Spleen (tissue), 13 donors: ENCODE measurements at places on chromosomes 1 and 21. TPM values are rescaled to one million over a fixed set of nuclear protein-coding genes. Genes with fewer than 3 reads are reported as not detected.

GRCh38 chr1:212601524-212601923 lies 7.0 kb upstream of the ATF3 start:
- no peak overlapping the region for H3K27ac ChIP-seq
- no peaks in the 10 kb centered on the region for H3K36me3 ChIP-seq
- H3K4me1 ChIP-seq = peaks cover 8% of the 10 kb centered on the region
- no peak overlapping the region for H3K4me3 ChIP-seq
- no peak for DNase-seq

DNA sequence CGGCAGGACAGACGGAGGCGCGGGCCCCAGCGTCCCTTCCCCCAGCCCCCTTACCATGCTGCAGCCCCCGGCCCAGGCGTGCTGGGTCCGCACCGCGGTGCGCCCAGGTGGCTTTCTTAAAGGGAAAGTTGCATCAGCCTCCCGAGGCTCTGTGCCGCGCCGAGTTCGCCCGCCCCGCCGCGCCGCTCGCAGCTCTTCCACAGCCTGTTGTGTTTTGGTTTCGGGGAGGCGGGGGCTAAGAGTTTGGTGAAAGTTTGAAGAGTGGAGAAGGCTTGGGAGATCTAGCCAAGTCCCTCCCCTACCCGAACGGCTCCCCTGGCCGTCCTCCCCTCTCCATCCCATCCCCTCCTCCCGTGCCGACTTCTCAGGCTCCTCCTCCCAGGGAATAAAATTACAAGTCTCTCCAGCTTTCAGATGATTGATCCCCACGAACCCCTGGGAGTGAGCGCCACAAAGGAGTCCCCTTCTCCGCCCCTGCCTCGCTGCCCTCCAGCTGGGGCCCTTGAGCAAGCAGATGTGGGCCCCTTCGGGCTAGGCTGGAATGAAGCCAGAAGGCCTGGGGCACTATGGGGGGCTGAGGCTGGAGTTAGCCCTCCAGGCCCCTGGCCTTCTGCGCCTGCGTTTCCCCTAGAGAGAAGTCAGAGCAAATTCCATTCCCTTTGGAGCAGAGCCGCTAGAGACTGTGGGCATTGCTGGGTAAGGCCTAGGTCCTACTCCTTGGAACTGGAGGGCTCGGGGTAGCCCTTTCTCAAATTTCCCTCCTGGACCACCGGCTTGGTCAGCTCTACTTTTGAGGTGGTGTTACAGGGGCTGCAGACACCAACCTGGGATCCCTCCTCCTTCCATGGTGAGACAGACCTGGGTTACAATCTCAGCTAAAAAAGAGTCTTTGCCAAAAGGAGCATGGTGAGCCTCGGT lies at the start of gene SLC6A9:
TSS of gene SLC6A9 (minus strand) at position 211 of the 918 bp plus-strand sequence. CDS start 7,185 bp downstream, outside the sequence.
- H3K27ac ChIP-seq = peak within 1 kb of the TSS; percentile 90
- H3K4me3 ChIP-seq = peak within 1 kb of the TSS; percentile 67
- H3K4me1 ChIP-seq = peaks cover 44% of the 10 kb centered on the region
- no peaks in the 10 kb centered on the region for H3K36me3 ChIP-seq

GRCh38 chr21:21162786-21163185 lies 164.6 kb downstream of the NCAM2 start:
- no peak overlapping the region for H3K27ac ChIP-seq
- H3K4me3 ChIP-seq = no peak overlapping the region
- DNase-seq = no peak
- H3K4me1 ChIP-seq = no peaks in the 10 kb centered on the region
- H3K36me3 ChIP-seq = no peaks in the 10 kb centered on the region
- no peaks in the 10 kb centered on the region for H3K27me3 ChIP-seq

DNA sequence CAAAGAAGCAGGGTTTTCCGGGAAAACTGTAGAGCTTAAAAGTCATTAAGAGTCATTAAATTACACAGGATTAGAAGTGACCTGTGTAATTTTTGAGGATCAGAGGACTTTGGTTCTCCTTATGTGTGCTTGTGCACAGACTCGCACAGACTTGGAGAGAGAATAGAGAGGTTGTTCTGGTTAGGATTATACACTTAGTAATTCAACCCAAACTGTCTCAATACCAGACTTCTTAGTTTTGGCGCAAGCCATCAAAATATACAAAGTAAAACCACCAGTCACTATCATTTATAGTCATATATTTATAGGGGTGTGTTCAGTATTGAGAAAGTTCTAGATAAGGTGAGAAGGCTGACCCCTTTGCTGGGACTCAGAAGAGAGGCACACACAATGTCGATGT lies 112.3 kb downstream of the HLX start:
- H3K4me1 ChIP-seq = peaks cover 12% of the 10 kb centered on the region
- no peak overlapping the region for H3K4me3 ChIP-seq
- no peak for DNase-seq
- H3K27ac ChIP-seq = no peak overlapping the region

- peaks cover 12% of the 10 kb centered on the region for H3K27me3 ChIP-seq
- H3K4me3 ChIP-seq = peak overlapping the region; percentile 74
- peaks cover 16% of the 10 kb centered on the region for H3K4me1 ChIP-seq
These were observed 781 bp downstream of the TTLL7 start for GRCh38 chr1:83998205-83998497.

GRCh38 chr1:23593042-23593521 lies 33.8 kb upstream of the ID3 start:
- peaks cover 50% of the 10 kb centered on the region for H3K4me1 ChIP-seq
- H3K27me3 ChIP-seq = no peaks in the 10 kb centered on the region
- H3K27ac ChIP-seq = peak overlapping the region; percentile 29
- H3K36me3 ChIP-seq = no peaks in the 10 kb centered on the region
- DNase-seq = no peak
- no peak overlapping the region for H3K4me3 ChIP-seq

DNA sequence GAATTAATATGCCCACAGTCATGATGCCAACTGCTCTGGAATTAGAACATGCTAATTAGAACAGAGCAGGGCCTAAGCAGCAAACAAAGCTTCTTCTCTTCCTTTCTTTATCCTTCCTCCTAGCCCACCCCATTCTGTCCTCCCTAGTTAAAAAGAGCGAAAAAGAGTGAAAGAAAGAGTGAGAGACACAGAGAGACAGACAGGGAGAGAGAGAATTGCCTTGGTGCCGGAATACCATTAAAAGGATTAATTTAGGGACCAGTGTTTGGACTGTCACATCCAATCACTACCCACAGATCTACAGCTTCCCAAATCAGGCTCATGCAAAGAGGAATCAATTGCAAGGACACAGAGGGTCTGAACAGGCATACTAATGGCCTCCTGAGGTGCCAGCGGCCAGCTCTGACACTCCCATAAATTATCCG lies 7.0 kb downstream of the ERI3 start:
- no peak for DNase-seq
- H3K4me1 ChIP-seq = peaks cover 3% of the 10 kb centered on the region
- no peaks in the 10 kb centered on the region for H3K27me3 ChIP-seq
- H3K36me3 ChIP-seq = no peaks in the 10 kb centered on the region
- no peak overlapping the region for H3K4me3 ChIP-seq

DNA sequence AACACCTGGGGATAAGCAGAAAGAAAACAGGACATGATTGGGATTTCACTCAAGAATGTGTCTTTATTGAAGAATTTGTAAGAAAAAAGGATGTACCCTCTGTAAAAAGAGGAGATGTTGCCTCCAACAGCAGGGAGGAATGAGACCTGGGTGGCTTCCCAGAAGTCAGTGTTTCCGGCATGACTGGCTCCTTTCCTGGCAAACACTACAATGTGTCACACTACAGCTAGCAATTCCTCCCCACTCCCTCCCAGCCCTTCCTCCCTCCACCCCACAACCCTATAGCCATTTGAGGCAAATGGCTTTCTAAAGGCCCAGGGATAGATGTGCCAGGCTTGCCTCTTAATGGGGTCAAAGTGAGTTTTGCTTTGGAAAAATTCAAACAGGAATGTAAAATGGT lies 11.5 kb upstream of the COL8A2 start:
- no peak overlapping the region for H3K4me3 ChIP-seq
- peak overlapping the region; percentile 62 for H3K27ac ChIP-seq
- no peak for DNase-seq
- peaks cover 28% of the 10 kb centered on the region for H3K36me3 ChIP-seq
- H3K27me3 ChIP-seq = no peaks in the 10 kb centered on the region
- H3K4me1 ChIP-seq = peaks cover 51% of the 10 kb centered on the region

GRCh38 chr1:2192031-2192995 lies 2.3 kb downstream of the FAAP20 start:
- no peak overlapping the region for H3K4me3 ChIP-seq
- peak overlapping the region; percentile 97 for H3K27ac ChIP-seq
- no peaks in the 10 kb centered on the region for H3K27me3 ChIP-seq
- H3K36me3 ChIP-seq = no peaks in the 10 kb centered on the region
- DNase-seq = no peak

DNA sequence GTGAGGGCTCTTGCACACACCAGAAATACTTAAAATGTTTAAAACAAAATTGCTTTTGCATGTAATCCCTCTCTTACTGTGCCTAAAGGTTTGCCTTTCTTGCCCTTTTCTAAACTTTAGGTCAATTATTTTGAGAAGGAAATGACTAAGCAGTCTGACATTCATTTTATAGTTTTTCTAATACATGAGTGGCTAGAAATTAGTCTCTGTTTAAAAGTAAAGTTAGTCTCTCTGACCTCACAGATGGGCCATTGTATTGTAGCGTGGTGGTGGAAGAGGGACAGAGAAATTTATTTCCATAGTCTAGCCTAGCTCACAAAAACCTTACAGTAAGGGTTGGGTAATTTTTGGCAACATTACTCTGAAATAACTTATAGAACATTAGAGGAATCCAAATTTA lies 3.6 kb upstream of the COL11A1 start:
- no peak overlapping the region for H3K27ac ChIP-seq
- H3K27me3 ChIP-seq = peaks cover 9% of the 10 kb centered on the region
- H3K4me1 ChIP-seq = peaks cover 9% of the 10 kb centered on the region
- DNase-seq = no peak

GRCh38 chr1:241390526-241390925 lies 33.5 kb upstream of the RGS7 start:
- H3K27ac ChIP-seq = no peak overlapping the region
- H3K4me1 ChIP-seq = no peaks in the 10 kb centered on the region
- no peak for DNase-seq
- no peaks in the 10 kb centered on the region for H3K36me3 ChIP-seq
- H3K4me3 ChIP-seq = no peak overlapping the region

DNA sequence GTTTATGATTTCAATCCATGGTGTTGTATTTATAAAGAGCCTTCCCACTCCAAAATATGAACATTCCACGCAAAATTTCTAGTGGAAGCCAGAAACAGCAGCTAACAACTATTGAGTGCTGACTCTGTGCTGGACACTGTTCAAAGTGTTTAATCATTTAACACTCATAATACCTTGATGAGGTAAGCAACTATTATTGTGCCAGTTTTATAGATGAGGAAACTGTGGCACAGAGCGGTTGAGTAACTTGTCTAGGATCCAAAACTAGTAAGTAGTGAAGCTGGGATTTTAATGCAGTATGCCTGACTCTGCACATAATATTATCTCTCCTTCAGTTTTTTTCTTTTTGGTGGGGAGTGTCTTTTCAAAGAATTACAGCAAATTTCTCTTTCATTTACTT lies 228.3 kb downstream of the SLC35F3 start:
- H3K27ac ChIP-seq = no peak overlapping the region
- H3K27me3 ChIP-seq = no peaks in the 10 kb centered on the region
- DNase-seq = no peak

GRCh38 chr1:80056179-80056578 lies 1049.6 kb upstream of the ADGRL4 start:
- H3K27me3 ChIP-seq = no peaks in the 10 kb centered on the region
- no peaks in the 10 kb centered on the region for H3K36me3 ChIP-seq
- H3K4me1 ChIP-seq = no peaks in the 10 kb centered on the region
- no peak overlapping the region for H3K4me3 ChIP-seq

DNA sequence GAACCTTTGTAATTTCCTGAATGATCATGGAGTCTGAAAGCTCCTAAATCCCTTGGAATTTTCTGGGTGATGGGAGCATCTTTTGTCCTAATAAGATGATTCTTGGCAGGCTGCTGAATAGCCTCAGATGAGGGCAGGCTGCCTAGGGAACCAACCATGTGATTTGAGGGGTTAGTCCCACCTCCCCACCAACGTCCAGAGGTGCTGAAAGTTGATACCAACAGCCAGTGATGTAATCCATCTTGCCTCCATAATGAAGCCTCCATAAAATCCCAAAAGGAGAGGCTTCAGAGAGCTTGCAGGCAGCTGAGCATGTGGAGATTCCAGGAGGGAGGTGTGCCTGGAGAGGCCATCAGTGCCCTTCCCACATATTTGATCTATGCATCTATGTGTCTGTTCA lies 43.7 kb downstream of the GTF2B start:
- no peak overlapping the region for H3K27ac ChIP-seq
- no peaks in the 10 kb centered on the region for H3K27me3 ChIP-seq
- H3K4me3 ChIP-seq = no peak overlapping the region
- H3K36me3 ChIP-seq = no peaks in the 10 kb centered on the region
- H3K4me1 ChIP-seq = no peaks in the 10 kb centered on the region
- DNase-seq = no peak

DNA sequence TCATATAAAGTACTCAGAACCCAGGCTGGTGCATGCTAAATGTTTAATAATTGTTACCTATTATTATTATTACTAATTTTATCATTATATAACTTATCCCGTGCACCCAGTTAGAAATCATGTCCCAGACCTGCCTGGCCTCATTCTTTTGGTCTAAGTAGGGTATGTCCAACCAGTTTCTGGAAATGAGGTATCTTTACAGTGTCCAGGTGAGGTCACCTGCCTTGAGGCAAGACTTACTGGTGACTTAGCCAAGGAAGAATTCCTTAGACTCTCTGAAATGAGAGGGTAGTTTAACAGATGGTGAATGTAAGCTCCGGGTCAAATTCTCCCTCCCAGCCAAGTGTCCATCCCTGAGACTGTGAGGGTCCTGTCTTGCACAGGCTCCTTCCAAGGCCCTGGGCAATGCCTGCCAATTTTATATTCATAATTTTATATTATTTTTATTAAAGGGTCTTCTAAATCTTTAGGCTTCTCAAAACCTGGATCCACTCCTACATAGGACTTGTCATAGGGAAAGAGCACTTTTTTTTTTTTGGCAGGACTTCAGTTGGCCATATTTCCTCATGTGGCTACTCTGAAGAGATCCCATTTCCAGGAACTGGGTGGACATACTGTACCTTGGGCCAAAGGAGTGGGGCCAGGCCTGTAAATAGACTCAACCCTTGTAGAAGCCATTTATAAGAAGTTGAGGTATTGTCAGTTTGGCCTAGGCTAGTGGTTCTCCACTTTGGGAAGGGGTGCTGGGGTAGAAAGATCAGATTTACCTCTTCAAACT lies 96.7 kb upstream of the KCNA3 start:
- no peak overlapping the region for H3K27ac ChIP-seq
- H3K4me3 ChIP-seq = no peak overlapping the region
- no peak for DNase-seq
- no peaks in the 10 kb centered on the region for H3K27me3 ChIP-seq

DNA sequence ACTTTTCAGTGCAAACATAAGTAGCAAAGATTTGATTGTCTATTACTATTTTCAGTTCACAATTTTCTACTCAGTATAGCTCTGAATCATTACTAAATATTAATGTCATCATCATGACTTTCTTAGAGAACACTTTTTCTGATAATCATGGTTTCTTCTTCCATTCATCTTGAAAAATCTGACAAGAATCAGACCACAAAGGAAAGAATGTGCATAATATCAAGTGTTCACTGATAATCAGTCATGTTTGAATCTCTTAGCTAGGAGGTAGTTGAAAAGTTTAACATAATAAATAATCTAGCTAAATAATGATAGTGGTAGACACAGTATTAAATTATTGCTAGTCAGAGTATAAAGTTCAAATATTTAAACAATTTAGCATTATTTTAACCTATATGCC lies 133.2 kb downstream of the BRINP3 start:
- no peak overlapping the region for H3K27ac ChIP-seq
- DNase-seq = no peak
- no peaks in the 10 kb centered on the region for H3K4me1 ChIP-seq

Gene CD1B
- not detected for total RNA-seq

Gene EDARADD
- 1.4 TPM for total RNA-seq

Gene TNNI3K
- 2.9 TPM for total RNA-seq

Gene STUM
- 2.8 TPM for total RNA-seq

Gene S100A7A
- total RNA-seq = not detected

Gene RASSF5
- total RNA-seq = 124 TPM

Gene IQGAP3
- total RNA-seq = 0.43 TPM

Gene LINGO4
- total RNA-seq = not detected

Gene SLAMF8
- total RNA-seq = 14.3 TPM

Gene CNN3
- 111 TPM for total RNA-seq

Gene NPHS2
- 0.20 TPM for total RNA-seq
